Cortex of kidney (tissue), 1 donor: ENCODE measurements at places on chromosomes 7 and 10.

DNA sequence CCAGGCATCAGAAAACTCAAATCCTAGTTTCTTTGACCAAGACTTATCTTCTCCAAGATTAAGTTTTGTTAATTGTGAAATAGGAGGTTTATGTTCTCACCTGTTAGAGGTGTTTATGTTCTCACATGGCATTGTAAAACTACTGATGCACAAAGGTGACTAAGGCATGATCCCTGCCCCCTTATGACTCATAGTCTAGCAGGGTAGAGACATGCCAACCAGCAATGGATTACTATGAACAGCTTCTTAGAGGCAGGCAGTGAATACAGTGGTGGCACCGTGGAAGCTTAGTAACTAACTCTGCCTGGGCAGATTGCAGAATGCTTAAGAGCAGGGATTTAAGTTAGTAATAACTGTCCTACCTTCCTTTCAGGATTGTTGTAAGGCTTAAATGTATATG is 400.9 kb downstream of the SORCS3 start:
- DNase-seq, result no peak

DNA sequence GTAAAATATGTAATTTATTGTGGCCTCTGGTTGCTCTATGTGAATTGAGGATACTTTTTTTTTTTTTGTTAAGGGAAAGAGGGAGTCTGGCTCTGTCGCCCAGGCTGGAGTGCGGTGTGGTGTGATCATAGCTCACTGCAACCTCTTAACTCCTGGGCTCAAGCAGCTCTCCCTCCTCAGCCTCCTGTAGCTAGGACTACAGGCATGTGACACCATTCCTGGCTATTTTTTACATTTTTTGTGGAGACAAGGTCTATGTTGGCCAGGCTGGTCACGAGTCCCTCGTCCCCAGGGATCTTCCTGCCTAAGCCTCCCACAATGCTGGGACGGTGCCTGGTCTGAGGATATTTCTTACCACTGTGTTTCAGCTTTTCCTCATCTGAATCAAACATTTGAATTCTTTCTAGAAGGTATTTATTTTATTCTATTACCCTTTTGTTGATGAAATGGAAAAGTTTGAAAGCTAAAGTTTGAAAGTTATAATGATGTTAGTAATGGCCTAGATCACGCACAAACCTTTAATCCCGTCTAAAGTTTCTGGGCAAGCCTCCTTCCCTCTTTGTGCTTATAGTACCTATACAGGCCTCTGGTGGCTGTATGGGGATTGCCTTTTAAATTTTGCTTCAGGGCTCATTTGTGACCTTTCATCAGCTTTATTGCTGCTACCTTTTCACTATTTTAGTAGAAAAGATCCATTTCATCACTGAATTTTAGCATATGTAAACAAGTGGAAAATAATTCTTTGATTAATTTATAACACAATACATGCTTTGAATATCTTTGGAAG is 2.0 kb downstream of the IFRD1 start:
- DNase-seq, result no peak

DNA sequence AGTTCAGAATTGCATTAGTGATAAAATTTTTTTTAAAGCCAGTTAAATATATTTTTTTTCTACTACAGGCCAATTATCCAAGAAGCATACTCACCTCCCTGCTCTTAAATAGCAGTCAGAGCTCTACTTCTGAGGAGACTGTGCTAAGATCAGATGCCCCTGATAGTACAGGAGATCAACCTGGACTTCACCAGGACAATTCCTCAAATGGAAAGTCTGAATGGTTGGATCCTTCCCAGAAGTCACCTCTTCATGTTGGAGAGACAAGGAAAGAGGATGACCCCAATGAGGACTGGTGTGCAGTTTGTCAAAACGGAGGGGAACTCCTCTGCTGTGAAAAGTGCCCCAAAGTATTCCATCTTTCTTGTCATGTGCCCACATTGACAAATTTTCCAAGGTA is 119.1 kb downstream of the TRIM24 start:
- no peak for DNase-seq

- no peak for DNase-seq
These were observed 11.5 kb downstream of the AKR1B1 start for GRCh38 chr7:134447383-134447782.

DNA sequence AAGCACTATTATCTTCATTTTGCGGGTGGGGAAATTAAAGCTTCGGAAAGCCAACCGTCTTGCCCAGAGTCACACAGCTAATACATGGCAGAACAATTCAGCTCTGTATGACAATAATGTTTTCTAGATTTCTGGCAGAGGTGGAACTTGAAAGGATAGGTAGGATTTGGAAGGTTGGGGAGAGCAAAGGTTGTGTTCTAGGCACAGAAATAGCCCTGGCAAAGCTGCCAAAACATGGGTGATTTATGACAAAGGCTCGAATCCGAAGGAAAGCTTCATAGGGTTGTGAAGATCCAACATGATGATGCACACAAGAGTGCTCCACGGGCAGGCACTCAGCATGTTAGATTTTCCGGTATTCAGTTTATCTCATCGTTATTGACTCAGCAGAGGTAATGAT is 19.2 kb downstream of the PDCD11 start:
- DNase-seq, result no peak

GRCh38 chr7:13282377-13282980 is 595.0 kb downstream of the ARL4A start:
- DNase-seq, result no peak

DNA sequence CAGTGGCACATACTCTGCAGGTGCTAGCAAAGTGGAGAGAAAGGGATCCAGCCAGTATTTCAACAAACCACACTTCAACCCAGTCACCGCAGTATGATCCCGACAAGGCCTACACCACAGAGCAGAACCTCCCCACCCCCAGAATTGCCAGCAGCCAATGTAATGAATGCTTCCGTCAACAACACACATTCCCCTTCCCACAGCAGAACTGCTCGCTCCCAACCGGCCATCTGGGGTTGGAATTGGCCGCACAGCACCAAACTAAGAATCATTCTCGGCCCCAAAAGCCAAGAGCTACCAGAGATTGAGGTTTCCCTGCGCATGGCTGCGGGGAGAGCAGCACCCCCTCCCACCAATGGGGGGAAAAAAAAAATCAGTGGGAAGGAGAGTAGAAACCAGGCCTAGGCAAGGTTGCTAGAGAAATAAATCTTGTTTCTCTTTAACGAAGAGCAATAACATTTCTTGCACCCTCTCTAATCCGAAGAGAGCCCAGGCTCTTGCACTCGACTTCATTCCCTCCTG is 1.1 kb downstream of the WASL start:
- DNase-seq, result no peak

- no peak for DNase-seq
These were observed at the start of gene FGL2 for GRCh38 chr7:77199013-77199966. FGL2 (minus strand) TSS chr7:77199819; CDS start chr7:77199793, 26 bp downstream.
